ENCODE measurements at places on chromosomes 1 and 21.

DNA sequence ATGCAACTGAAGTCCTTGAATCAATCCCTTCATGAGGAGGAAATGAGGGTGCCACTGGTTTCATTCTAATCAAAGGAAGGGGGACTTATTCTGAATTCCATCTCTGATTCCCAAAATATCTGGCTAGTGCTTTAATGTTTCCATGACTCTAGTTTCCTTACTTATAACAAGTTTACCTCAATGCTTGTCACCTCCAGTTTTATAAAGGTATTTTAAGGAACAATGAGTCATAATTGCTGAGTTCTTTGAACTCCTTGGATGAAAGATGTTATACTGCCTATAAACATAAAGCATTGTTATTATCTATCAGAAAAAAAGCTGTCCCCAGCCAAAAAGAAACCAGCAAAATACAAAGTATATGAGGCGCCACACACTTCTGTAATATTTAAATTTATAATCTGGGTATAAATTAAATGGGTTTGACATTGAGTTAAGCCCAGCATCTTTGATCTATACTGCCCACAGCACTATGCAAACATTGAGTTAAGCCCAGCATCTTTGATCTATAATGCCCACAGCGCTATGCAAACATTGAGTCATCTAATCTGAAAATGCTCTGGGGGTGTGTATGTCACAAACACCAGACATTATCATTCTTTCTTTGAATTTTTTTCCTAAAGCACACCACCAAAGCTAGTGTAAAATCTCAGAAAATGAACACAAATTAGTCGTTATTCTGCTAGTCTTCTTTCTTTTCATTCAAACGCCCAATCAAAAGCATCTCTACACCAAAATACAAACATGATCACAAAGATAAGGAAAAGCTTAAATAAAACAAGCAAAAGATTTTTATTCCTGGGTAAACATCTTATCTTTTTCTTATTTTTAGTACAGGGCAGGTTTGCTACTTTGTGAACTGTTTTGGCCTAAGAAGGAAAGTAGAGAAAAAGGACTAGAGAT, 11.5 kb upstream of the CXADR start:
- DNase-seq: no peak

DNA sequence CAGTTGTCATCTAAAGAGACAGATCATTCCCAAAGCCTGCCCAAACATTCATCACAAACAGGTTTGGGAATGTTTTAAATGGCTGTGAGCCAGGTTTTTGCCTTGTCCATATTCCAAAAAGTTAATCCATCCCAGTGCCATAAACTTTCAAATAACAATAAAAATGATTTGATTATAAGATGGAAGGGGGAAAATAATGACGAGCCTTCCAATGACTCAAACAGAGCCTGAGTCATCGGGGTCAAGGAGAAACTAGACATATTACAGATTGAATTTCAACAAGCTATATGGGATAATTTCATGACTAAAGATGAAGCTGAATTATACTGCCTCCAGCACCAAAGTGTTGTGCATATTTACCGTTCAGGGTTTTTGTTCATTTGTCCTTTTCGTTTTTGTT, 195.8 kb upstream of the PKN2 start:
- no peak for DNase-seq

DNA sequence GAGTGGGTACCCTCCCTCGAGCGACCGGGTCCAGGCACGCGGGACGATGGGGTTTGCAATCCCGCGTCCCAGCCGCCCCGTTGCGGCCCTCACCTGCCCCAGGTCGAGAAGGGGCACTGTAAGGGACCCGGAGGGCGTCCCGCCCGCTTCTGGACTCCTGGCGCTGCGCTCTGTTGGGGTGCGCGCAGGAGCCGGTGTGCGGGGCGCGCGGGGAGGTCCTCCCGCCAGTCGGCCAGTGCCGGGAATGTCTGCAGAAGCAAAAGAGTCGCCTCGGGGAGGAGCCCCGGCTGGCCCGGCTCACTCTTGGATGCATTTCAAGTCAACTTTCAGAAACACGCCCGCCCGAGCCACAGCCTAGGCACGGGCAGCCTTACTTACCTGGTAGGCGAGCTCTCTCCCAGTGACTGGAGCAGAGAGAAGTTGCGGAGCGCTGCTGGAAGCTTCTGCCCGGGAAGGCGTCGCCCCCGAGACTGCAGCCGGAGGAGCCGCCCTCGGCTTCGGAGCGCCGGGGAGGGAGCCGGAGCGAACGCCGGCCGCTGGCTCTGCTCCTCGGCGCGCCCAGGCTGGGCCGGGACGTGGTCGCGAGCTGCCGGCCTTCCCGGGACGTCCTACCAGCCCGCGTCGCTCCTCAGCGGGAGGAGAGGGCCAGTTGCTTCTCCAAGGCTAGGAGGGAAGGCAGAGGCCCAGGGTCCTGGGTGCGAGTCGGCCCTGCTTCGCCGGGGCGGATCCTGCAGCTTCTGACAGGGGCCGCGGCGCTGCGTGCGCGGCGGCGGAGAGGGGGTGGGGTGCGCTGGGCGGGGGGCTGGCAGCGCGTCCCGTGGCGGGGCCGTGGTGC, at the start of gene LMX1A:
TSS of gene LMX1A (minus strand) at position 739 of the 835 bp plus-strand sequence. CDS start 1,156 bp downstream, outside the sequence.
- DNase-seq: no peak

DNA sequence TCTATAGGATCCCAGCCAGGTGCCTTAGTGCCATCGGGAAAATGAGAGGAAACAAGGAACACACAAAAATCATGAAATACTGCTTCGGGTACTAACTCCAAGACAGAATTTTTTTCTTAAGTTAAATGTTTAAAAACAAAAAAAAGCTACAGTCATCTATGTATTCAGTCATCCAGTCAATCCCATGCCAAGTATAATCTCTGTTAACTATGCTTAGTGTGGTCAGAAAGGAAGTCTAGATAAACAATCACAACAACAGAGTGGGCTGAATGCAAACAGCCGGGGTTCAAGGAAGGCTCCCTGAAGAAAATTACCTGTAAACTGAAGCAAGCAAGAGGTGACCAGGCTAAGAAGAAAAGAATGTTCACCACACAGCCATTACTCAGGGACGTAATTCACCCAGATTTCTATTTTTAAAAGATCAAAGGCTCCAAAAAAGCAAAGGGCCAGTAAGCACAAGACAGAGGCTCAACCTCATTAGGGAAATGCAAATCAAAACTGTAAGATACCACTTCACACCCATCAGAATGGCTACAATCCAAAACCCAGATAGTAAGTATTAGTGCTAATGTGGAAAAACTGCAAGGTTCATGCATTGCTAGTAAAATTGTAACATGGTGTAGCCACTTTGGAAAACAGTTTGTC, 53.0 kb downstream of the RERE start:
- DNase-seq: no peak

GRCh38 chr1:162327788-162328165, 48.9 kb downstream of the SPATA46 start:
- no peak for DNase-seq

- no peak for DNase-seq
Measured at GRCh38 chr1:3234956-3235355, 166.0 kb downstream of the PRDM16 start.

- no peak for DNase-seq
Measured at GRCh38 chr1:26177182-26177684, at the start of gene CNKSR1. CNKSR1 (plus strand) TSS chr1:26177491; CDS start chr1:26177548, 57 bp downstream.

- DNase-seq: no peak
Measured at GRCh38 chr1:205016584-205016983, 26.4 kb upstream of the CNTN2 start.

DNA sequence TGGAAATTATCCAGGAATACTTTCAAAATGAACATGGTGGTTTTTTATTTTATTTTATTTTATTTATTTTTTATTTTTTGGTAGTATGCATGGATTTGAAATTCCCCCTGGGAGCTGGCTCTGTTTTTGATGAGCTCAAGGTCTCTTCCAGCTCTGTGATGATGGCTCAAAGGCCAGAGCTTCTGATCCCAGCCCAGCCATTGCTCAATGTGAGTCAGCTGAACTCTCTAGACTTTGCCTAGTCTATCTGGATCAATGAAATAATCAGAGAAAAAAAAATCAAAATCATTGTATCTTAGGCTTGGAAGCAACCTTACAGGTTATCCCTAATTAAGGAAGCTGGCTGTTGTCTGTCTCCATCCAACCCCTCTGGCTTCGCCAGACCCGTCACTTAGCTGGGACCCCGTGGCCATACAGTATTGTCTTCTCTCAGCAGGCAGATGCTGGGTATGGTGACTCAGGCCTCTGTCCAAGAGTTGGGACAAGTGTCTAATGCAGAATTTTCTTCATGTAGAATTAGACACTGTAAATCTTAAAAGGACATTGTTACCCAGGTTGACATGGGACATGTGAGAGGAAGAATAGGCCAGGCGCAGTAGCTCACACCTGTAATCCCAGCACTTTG, 90.2 kb upstream of the LPGAT1 start:
- DNase-seq: no peak

DNA sequence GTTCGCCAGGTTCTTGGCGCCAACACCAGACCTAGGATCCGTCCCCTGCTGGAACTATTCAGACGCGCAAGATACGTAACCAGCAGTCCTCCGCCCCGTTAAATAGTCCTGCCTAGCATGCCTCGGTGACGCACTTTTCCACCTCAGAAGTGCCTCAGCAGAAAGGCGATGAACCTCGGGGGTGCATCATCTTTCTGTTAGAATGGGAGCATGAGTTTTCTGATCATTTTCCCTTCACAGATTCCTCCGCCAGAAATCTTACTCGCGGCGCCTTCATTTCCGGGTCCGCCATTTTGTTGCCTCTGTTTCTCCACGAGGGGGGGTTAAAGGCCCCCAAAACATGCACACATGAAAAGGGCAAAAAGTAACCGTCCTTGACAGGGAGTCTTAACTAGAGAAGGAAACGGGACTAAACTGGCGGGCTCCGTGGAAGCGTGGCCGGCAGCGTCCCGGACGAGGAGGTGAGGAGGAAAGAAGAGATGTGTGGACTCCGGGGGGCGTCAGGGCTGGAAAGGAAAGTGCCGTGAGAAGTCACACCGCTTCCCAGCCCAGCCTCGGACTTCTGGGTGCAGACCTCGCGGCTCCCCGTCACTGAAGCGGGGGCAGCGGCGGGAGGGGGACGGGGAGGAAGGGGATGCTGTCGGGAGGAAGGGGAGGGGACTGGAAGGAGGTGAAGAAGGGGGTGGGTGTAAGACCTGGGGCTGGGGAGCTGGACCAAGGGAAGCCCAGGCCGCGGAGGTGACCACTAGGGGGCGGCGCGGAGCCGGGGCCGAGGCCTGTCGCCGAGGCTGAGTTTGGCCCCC, at the start of gene GABPB2:
TSS of gene GABPB2 (plus strand) at position 288 of the 803 bp plus-strand sequence. CDS start 17,429 bp downstream, outside the sequence.
- DNase-seq: peak; percentile 63

- no peak for DNase-seq
Measured at GRCh38 chr1:36274201-36274600, 32.0 kb upstream of the SH3D21 start.

DNA sequence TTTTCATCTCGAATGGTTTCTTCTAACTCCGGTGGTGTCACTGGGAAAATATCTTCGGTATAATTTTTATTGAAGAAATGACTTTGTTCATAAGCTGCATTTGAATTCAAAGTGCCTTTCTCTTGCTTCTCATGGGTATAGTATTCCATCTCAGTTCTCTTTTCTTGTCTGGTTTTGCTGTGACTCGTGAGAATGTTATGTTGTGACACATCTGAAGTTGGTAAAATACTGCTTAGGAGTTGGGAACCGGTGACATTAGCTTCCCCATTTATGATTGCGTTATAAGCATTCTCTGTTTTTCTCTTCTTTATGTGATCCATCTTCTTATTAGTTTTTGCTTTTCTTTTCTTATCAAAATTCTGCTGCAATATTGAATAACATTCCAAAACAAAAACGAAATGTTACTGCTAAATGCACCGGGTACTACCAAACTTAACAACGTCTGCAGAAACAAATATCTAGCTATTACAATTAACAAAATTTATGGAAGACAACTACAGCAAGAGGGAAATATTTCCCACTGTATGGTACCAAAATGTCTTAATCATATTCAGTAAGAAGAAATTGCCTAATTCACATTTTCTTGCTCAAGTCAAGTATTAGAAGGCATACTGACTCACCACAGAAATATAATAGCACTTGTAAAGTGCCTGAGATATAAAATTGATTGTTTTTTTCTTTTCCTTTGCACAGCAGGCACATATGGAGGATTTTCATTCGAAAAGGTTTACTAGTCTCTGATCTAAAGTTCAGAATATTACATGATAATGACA, 15.5 kb downstream of the LRIF1 start:
- DNase-seq: no peak

- DNase-seq: no peak
Measured at GRCh38 chr1:195373856-195374255, 1234.4 kb downstream of the KCNT2 start.

- DNase-seq: no peak
Measured at GRCh38 chr1:12296623-12297022, 66.8 kb downstream of the VPS13D start.

GRCh38 chr21:35635261-35635660, 425.1 kb downstream of the SETD4 start:
- no peak for DNase-seq

GRCh38 chr1:220875260-220875659, 4.0 kb upstream of the HLX start:
- DNase-seq: no peak

- DNase-seq: no peak
Measured at GRCh38 chr1:111290104-111290503, 547 bp upstream of the CHIA start.

GRCh38 chr1:61588736-61589672, 135.9 kb downstream of the TM2D1 start:
- DNase-seq: peak; percentile 15

DNA sequence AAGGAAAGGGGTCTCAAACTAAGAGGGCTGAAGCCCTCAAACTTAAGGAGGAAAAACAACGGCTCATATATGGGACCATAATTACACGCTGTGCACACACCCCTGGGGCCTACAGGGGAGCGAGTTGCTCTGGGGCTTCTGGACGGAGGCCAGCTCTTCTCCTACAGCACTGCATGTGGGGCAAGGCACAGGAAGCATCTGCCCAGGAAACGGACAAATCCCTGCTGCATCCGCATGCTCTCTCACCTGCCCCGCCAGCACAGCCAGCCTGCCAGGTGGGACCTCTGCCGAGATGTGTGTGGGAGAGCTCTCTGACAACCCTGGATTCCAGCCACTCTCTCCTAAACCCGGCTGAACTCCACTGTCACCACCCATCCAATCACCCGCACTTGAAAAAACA, 54.1 kb downstream of the MRPL37 start:
- DNase-seq: no peak

GRCh38 chr1:80403471-80403893, 1397.0 kb upstream of the ADGRL4 start:
- DNase-seq: no peak

DNA sequence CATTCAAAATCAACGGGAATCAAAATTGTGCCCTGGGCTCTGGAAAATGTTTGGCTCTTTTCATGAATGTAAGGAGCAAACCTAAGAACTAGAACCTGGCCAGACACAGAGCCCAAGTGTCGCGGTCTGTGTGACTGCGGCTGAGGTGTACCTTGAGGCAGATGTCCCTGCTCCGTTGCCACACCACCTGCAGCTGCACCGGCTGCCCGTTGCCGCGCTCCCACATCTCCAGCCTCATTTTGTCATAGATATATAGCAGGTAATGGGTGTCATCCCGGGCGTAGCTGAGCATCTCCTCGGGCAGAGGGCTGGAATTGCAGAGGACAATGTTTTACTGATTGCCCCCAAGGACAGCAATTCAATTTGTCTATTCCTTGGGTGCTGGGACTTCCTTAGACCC, 18.7 kb downstream of the EXOSC10 start:
- DNase-seq: no peak

GRCh38 chr1:183039985-183040447, 16.8 kb downstream of the LAMC1 start:
- DNase-seq: no peak

GRCh38 chr1:218656301-218657037, 311.3 kb downstream of the TGFB2 start:
- no peak for DNase-seq
